ENCODE measurements at places on chromosomes 6 and 20.

GRCh38 chr6:91088515-91088914, 501.6 kb upstream of the MAP3K7 start:
- no peak for DNase-seq

DNA sequence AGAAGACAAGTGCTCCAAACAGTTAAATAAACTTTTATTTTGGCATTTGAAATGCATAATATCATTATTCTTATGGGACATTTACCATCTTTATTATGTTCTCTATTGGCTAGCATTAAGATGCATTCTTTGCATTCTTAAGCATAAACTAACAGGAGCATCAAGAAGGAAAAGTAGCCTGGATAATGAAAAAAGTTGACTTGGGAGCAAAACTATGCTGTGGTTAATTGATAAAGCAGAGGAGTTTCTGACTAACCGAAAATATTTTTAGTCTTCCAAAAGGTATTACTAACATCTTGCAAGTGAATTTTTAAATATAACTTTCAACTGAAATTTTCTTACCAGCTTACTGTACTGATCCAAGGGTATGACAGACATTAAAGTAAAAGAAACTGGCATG, 140.3 kb downstream of the FLRT3 start:
- DNase-seq: no peak

DNA sequence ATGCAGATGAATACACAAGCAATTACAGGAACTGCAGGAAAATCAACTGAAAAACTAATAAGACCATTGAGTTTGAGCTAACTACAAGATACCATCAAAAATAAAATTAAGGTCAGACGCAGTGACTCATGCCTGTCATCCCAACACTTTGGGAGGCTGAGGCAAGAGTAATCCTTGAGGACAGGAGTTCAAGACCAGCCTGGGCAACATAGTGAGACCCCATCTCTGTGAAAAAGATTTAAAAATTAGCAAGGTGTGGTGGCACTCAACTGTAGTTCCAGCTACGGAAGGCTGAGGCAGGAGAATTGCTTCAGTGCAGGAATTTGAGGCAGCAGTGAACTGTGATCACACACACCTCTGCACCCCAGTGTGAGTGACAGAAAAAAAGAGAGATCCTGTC, 419.9 kb upstream of the SOX4 start:
- DNase-seq: no peak

DNA sequence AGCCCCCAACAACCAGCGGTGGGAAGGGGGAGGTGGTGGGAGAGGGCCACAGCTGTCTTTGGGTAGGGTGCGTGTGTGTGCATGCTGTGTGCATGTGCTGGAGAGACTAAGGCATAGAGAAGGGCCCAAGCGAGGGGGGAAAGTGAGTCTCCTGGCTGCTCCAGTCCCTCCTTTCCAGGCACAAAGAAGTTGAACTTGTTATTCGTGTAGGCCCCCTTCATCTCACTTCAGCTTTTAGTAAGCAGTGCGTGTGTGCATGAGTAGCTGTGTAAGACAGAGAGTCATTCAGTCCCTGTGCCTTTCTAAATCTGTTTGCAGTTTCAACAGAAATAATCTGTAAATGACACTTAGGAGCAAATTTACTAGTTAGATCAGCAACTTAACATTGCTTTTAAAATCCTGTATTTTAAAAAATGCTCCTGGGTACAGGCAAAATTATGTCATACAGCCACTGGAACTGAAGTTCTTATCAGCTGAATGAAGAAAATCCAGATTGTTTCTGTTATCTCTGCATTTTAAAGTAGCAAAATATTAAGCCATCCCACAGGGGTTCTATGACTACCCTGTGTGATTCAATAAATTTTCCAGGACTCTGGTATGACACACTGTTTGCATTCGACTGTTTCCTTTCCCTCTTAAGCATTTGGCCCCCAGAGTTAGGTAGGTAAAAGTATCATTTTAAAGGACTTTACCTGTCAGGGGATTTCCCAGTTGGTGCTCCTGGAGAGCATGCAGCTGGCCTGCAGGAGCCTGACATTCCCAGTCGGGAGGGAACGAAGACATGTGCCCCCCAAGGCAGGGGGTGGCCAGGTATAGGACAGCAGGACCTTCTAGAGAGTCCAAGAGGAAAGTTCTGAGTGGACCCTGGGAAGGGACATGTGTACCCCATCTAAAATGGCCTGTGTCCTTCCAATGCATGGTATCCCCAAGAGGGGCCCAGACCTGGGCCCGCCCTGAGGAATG, 39.0 kb downstream of the MTRES1 start:
- no peak for DNase-seq

DNA sequence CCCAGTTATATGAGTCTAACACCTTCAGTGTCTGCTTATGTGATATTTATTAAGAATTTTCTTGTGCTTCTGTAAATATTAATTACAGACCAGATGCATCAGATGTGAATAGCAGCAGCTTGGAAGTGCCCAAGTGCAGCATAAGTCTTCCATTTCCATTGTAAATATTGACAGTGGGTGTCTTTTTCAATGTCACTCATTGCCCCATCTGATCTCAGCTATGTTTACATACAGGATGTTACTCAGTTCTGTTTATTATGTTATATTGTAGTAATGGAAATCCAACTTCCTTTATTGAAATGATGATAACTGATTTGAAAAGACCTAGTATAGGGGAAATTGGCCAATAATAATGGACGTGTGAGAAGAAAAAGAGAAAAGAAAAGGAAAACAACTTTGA, 296.7 kb downstream of the SAMD5 start:
- no peak for DNase-seq

DNA sequence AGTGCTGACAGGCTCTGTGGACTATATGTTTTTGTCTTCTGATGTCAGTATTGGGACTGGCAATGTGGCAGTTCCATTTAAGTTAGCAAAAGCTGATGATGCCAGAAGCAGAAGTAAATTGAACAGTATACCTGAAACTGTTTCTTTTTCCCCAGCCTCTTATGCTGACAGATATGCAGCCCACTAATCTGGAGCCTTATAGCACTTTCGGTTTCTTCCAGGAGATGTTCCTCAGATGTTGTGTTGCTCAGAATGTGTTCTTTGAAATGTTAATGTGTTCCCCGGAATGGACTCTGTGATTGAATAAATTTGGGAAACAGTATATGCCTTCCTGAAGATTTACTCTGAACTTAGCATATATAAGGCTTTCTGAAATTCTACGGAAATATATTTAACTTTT, 80.7 kb upstream of the MRAP2 start:
- no peak for DNase-seq

DNA sequence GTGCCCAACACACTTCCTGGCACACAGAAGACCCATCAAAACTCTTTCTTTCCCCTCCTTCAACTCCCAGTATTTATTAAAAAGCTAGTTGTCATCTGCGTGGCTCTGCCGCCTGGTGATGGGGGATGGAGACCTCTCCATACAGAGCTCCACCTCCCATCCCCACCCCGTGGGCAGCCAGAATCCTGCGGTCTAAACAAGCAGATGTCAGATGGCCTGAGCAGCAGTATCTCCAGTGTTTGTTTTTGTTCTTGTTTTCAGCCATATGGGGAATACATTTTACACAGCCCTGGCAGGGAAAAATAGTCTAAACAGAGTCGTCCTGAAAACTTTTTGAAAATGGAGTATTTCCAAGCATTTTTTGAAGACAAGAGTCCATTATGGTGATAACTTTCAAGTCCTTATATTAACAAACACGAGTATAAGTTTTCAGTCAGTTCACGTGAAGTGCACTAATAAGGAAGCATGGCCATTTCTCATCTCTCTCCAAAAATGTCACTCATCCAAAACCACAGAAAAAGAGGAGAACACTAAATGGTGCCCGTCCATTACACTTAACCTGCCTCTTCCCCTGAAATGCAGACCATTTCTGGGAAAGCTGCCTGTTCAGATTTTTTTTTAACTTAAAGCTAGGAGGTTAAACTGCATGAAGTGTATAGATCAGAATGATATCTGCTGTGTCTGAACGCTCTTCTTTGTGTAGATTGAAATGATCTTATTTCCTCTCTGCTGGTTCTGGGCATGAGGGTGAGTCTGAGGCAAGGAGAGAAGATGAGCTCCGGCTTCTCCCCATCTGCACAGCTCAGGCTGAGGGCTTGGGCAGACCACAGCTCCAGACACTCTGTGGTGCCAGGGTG, 91.0 kb downstream of the TCP11 start:
- peak; percentile 44 for DNase-seq

DNA sequence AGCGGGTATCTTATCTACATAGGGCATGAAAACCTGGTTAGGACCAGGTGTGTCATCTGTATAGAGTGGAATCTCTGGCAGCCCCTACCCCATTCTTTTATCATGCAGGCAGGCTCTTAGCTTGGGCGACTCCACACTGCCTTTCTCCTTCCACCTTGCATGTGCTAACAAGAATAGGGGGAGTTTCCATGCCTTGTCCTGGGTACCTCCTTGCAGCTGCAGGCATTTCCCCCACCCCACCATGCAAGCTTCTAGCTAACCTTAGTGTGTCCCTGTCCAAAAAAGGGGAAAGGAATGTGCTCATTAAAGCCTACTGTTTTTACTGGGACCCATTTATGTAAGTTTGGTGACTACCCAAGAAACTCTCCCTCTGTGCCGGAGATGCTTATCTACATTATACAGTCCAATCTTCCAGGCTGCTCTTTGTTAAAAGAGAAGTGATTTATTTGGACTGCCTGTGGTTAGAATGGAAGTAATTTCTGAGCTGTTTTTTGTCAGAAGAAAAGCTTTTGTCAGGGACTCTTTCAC, 10.5 kb upstream of the CEP43 start:
- DNase-seq: no peak

GRCh38 chr6:30640481-30640880, 6.5 kb upstream of the C6orf136 start:
- no peak for DNase-seq

- no peak for DNase-seq
Measured at GRCh38 chr6:11538052-11538818, 686 bp downstream of the TMEM170B start.

GRCh38 chr6:51302431-51302830, 483.8 kb downstream of the TFAP2B start:
- no peak for DNase-seq

DNA sequence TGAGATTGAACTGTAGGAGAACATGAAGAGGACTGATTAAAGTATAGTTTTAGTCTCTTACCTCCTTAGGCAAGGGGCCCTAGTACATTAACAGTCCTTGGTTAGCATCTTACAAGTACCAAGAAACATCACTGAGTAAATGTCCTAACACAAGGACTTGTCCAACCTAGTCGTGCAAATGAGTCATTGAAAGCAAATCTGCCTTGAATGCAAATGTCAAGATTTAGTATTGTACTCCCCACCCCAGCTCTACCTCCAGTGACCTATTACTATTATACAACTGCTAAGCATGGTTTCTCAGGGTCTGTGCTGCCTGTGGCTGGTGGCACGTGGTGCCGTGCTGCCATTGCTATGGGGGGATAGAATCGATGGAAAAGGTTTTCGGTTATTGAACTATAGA, 138.4 kb downstream of the PLCB4 start:
- DNase-seq: no peak

GRCh38 chr6:122718616-122719015, 60.9 kb upstream of the FABP7 start:
- DNase-seq: no peak

- DNase-seq: no peak
Measured at GRCh38 chr6:149628875-149629510, 19.5 kb downstream of the KATNA1 start.

GRCh38 chr6:106510090-106510970, 119.0 kb downstream of the RTN4IP1 start:
- no peak for DNase-seq

- DNase-seq: no peak
Measured at GRCh38 chr20:1275919-1276318, 9.8 kb downstream of the SNPH start.

GRCh38 chr6:89862273-89862672, 32.0 kb upstream of the GJA10 start:
- DNase-seq: no peak

DNA sequence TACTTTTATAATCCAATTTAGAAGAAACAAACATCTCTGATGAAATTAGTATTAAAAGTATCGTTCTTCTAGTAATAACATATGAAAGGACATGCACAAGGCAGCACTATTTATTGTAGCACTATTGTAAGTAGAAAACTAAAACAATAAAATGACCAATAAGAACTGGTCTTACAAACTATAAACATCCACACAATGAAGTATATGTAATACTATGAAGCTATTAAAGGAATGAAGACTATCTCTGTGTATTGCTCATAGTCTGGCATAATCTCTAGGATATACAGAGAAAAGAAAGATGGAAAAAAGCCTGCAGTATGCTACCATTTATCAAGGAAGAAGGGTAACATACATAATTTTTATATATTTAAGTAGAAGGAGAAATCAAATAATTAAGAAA, 16.7 kb downstream of the LCA5 start:
- no peak for DNase-seq

- no peak for DNase-seq
Measured at GRCh38 chr6:156804402-156804801, 27.2 kb downstream of the ARID1B start.

DNA sequence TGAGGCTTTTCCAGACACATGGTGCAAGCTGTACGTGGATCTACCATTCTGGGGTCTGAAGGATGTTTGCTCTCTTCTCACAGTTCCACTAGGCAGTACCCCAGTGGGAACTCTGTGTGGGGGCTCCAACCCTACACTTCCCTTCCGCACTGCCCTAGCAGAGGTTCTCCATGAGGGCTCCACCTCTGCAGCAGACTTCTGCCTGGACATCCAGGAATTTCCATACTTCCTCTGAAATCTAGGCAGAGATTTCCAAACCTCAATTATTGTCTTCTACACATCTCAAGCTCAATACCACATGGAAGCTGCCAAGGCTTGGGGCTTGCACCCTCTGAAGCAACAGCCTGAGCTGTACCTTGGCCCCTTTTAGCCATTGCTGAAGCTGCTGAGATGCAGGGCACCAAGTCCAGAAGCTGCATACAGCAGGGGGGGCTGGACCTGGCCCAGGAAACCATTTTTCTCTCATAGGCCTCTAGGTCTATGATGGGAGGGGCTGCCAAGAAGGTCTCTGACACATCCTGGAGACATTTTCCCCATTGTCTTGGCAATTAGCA, 11.6 kb downstream of the PDSS2 start:
- DNase-seq: no peak

DNA sequence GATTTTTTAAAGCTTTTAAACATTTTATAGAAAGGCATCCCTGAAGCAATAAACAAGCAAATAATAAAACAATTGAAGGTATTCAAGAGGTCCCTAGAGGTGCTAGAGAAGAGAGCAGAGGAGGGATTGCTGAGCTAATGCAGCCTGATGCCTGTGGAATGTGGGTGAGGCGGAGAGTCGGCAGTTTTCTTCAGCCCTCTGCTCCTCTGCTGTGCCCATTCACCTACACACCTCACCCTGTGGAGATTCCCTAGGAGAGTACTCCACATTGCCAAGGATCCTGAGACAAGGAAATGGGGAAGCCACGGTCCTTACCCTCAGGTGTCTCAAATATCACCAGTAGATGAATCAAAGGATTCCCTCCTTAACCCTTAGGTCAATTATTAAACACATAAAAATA, 199.8 kb upstream of the POU3F2 start:
- no peak for DNase-seq

- DNase-seq: no peak
Measured at GRCh38 chr6:170142559-170142958, 148.3 kb downstream of the DLL1 start.

DNA sequence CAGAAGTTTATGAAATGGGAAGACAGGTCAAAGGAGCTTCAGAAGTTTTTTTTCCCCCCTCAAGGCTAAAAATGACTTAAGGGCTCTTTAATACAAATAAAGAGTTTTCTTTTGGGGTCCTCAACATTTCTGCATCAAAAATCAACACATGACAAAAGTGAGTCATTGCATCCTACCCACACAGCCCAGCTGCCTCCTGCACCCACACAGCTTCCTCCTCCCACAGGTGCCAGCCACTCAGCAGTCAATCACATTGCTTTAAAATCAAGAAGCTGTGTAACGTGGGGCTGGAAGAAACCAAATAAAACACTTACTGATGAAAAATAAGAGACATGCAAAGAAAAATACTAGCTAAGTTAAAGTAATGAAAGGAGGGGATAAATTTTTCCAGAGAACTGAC, 68.5 kb downstream of the MAP3K5 start:
- DNase-seq: no peak
